ENCODE measurements at places on chromosomes 12 and 14. TPM values are rescaled to one million over a fixed set of nuclear protein-coding genes. Genes with fewer than 3 reads are reported as not detected.

DNA sequence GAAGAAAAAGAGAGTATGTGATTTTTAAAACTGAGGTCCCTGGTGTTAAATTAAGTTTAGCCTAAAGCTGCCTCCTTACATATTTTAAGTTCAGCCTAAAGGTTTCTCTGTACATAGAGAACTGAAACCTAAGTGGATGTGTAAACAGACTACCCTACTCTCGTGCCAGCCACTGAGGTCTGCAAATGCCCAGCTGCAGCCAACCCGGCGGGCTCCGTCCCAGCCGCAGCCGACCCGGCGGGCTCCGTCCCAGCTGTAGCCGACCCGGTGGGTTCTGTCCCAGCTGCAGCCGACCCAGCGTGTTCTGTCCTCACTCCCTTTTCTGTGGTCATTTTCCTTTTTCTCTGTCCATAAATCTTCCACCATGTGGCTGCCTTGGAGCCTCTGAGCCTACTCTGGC is 97.2 kb upstream of the SFSWAP start:
- DNase-seq = no peak
- H3K4me1 ChIP-seq = no peaks in the 10 kb centered on the region
- no peak overlapping the region for H3K4me3 ChIP-seq
- H3K27ac ChIP-seq = no peak overlapping the region
- H3K36me3 ChIP-seq = no peaks in the 10 kb centered on the region

Gene ANKRD52
- 19.1 TPM for total RNA-seq

GRCh38 chr12:64105026-64105425 is 117.1 kb downstream of the KICS2 start:
- no peak overlapping the region for H3K4me3 ChIP-seq
- DNase-seq = no peak
- peaks cover 12% of the 10 kb centered on the region for H3K36me3 ChIP-seq

DNA sequence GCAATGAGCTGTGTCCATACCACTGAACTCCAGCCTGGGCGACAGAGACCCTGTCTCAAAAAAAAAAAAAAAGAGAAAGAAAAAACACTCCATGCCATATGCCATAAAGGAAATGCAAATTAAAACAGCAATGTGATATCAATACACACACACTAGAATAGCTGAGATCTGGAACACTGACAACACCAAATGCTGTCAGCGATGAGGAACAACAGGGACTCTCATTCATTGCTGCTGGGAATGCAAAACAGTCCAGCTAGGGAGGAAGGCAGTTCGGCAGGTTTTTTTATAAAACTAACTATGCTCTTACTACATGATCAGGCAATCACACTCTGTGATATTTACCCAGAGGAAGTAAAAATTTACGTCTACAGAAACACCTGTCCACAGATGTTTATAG is 3.4 kb upstream of the ABCB9 start:
- H3K27me3 ChIP-seq = no peaks in the 10 kb centered on the region
- no peak for DNase-seq

Gene GPRC5D
- not detected for total RNA-seq

DNA sequence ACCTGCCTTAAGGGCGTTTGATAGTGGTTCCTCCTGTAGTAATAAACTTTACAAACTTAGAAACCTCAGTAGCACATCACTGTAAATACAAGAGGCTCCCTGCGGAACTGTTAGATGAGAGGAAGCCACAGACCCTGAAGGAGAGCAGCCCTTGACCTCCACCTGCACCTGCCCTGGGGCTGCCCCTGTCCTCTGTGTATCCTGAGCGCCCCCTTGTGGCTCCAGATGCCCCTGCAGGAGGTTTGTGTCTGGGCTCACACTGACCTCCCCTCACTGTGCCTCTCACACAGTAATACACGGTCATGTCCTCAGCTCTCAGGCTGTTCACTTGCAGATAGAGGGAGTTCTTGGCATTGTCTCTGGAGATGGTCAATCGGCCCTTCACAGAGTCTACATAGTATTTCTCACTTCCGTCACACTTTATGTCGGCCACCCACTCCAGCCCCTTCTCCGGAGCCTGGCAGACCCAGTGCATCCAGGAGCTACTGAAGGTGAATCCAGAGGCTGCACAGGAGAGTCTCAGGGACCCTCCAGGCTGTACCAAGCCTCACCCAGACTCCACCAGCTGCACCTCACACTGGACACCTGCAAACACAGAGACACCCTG is 1059.8 kb downstream of the TMEM121 start:
- no peak overlapping the region for H3K27ac ChIP-seq
- no peak overlapping the region for H3K4me3 ChIP-seq
- no peak for DNase-seq
- no peaks in the 10 kb centered on the region for H3K4me1 ChIP-seq
- no peaks in the 10 kb centered on the region for H3K27me3 ChIP-seq
- no peaks in the 10 kb centered on the region for H3K36me3 ChIP-seq

DNA sequence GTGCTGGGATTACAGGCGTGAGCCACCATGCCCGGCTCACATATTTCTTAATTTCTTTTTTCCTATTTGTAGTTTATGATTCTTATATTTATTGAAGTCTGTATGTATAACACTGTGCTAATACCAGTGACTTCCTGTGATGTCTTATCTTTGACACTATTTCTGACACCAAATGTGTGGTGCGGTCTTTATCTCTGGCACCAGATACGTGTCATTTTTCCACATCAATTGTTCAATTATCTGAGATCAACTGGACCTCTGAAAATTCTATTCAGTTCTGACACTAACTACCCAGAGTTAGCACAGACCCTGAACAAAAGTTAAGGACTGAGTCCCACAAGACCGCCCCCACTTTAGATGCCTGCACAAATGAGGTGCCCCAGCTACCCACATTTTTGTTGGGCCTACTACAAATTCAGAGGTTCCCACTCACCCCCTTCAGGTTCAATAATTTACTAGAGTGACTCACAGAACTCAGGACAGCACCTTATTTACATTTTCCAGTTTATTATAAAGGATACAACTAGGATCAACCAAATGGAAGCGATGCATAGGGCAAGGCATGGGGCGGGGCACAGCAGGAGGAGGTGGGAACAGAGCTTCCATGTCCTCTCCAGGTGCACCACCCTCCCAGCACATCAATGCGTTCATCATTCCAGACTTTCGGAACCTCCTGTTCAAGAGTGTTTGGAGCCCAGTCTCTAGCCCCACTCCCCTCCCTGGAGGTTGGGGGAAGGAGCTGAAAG is 11.6 kb upstream of the SRSF9 start:
- no peaks in the 10 kb centered on the region for H3K27me3 ChIP-seq
- DNase-seq = peak; percentile 32

DNA sequence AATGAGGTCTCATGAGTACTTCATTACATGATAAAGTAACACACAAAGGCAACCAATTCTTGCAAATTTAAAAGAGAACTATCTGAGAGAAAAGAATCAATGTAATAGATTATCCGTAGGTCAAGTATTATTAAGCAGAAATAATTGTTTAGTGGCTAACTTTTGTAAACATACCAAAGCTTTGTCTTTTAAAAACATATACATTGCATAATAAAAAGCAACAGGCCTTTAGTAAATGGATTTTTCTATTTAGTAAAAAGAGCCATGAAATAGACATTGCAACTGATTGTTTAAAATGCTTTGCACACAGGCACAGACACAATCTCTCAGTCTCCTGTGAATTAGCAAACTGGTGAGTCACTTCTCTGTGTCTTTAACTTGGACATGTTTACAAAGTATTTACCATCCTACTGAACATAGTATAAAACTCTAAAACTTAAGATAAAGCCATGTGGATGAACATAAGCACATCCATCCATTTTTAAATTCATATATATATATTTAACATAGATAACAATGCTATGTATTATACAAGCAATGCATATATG is 518.7 kb upstream of the MGAT4C start:
- no peak overlapping the region for H3K27ac ChIP-seq
- no peaks in the 10 kb centered on the region for H3K27me3 ChIP-seq
- peak; percentile 15 for DNase-seq
- no peaks in the 10 kb centered on the region for H3K4me1 ChIP-seq
- H3K4me3 ChIP-seq = no peak overlapping the region

All from PC-3 (cell line).